ENCODE measurements at places on chromosomes 1 and 21.

- peak; percentile 73 for DNase-seq
Observed at GRCh38 chr1:205484985-205485967, 19.2 kb upstream of the CDK18 start.

- DNase-seq, result no peak
Observed at GRCh38 chr1:204842892-204843291, 27.8 kb upstream of the NFASC start.

DNA sequence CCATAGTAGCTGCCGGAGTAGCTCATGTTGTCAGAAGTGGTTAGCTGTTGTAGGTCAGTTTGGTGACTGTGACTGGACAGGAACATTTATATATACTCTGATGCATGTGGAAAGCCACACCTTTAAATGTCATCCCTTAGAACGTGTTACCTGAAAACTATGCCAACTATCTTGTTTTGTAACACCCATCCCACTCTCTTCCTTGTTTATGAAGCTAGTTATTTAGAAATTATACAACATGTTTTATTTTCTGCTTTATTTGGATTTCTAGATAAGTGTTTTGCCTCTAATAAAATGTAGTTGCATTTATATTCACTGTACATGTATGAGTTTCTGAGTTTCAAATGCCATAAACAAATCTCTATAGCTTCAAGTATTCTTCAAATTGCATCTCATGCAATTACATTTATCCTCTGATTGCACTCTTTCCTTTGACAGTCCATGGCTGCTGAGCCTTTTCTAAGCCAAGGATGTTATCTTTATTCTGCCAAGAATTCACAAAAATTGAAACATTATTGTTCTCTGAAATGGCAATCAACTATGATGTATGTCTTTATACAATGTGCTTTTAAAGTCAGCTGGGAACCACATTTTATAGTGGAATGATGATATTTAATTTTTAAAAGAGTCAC, at the start of gene KRTAP19-7:
KRTAP19-7 (minus strand) TSS at position 51 of the 632 bp plus-strand sequence; CDS start at position 26, 25 bp downstream.
- no peak for DNase-seq

DNA sequence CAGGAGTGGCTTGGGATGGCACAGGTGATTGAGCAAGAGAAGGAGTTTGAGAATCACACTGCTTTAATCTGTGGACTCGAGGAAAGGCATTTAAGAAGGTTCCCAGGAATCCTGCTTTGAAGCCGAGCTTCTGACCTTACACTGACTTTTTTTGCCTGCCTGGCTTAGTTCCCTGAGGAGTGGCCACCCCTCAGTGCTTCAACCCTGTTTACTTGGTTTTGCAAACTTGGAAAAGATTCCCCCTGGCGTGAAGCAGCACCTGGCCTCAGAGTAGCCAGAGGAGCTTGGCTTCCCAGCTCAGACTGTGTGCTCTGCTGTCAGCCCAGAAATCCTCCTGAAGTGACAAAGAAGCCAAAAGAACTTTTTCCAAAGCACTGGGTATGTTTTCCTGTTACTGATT, 48.5 kb upstream of the LDLRAP1 start:
- no peak for DNase-seq

GRCh38 chr1:153617663-153618062, 1.5 kb upstream of the S100A14 start:
- DNase-seq, result no peak

GRCh38 chr1:6162341-6162740, 17.8 kb downstream of the CHD5 start:
- DNase-seq, result no peak

GRCh38 chr1:153343040-153343681, 5.5 kb downstream of the PGLYRP4 start:
- DNase-seq, result peak; percentile 66

GRCh38 chr1:74517599-74518051, 5.2 kb upstream of the LRRC53 start:
- no peak for DNase-seq

GRCh38 chr1:97832481-97832880, 88.4 kb downstream of the DPYD start:
- peak; percentile 53 for DNase-seq

- no peak for DNase-seq
Observed at GRCh38 chr21:28742527-28742926, 250.2 kb downstream of the LTN1 start.

- DNase-seq, result no peak
Observed at GRCh38 chr1:240399381-240399780, 212.6 kb downstream of the GREM2 start.

GRCh38 chr1:18899363-18900049, 2.8 kb downstream of the ALDH4A1 start:
- no peak for DNase-seq

DNA sequence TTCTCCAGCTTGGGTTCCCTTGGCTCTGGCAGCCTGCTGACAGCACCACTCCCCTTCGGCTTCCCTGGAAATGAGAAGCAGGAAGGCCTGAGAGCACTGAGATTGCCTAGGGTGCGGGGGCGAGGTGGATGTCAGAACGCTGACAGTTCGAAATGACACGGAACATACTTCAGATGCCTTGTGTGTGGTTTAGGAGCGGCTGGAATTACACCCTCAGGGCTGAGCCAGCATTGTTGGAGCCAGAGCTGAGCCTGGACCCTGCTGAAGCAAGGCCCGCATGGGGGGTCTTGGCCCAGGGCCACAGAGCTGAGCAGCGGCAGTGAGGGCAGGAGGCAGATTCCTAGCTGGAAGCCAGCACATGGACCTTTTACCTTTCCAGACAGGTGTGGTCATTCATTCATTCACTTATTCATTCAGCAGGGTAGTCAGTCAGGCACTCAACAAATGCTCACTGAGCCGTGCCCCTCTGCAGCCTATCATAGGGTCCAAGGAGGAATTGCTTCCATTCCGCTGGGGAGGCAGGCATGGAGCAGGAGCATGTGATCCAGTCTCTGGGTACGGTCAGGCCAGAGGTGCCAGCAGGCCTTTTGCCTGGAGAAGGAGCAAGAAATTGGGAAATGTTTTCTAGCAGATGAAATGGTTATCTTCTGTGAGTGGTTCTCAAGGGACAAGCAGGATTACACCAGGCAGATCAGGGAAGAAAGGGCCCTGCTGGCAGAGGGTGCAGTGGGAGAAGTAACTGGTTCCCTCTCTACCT, 6.6 kb upstream of the FOXE3 start:
- no peak for DNase-seq

DNA sequence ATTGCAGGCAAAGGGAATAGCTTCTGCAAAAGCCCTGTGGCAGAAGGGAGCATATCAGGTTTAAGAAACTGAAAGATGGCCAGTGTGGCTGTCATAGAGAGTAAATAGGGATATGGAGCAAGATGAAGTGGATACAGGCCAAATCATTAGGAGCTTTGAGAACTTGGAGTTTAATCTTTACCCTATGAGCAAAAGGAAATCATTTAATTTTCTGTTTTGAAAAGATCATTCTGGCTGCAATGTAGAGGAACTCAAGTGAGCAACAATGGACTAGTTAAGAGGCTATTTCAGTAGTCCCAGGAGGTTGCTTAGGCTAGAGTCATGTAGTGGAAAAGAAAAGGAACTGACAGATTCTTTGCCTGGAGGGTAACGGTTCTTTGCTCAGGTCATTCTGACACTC, 47.2 kb downstream of the RAP1A start:
- no peak for DNase-seq

GRCh38 chr1:177640687-177641086, 329.2 kb downstream of the SEC16B start:
- no peak for DNase-seq

GRCh38 chr1:61053226-61053711, 29.1 kb upstream of the NFIA start:
- DNase-seq, result peak; percentile 59

- DNase-seq, result no peak
Observed at GRCh38 chr1:66402194-66402593, 131.8 kb upstream of the SGIP1 start.

DNA sequence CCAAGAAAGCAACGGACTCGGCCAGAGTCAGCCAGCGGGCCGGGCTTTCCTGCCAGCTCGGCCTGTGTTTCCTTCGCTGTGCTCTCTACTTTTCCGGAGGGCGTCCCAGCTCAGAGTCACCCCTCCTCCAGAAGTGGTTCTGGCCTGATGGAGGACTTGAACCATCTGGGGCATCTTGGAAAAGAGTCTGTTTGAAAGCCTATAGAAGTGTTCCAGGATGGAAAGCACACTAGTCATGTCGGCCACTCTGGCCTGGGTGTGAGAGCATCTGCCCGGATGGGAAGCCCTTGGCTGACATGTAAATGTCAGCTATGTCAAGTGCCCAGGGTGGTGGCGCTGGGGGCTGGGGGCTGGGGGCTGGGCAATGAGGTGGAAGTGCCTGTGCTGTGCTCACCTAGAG, 113.4 kb downstream of the DHRS3 start:
- no peak for DNase-seq

GRCh38 chr1:34858901-34859445, 576 bp downstream of the SMIM12 start:
- no peak for DNase-seq

GRCh38 chr1:110190282-110190929, 19.7 kb upstream of the KCNC4 start:
- DNase-seq, result peak; percentile 70

DNA sequence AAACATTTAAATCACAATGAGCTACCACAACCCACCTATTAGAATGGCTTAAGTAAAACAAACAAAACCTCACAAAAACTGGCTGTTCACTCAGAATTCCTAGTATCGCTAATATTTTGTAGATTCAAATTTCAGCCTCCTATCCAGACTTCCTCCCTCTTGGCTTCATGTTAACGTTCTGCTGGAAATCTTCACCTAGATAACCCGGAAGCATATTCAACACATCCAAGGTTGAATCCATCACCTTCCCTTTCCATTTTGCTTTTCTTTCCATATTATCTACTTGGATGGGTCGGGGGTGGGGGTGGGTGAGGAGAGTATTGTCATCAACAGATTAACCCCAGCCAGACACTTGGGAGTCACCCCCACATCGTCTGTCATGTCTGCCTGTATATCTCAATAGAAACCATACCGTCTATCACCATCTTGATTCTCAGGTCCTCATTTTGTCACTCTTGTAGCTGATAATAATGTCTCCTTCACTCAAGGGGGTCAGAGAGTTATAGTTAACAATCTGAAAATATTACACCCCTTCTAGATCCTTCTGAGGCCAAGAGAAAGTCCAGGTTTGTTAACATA, 1.7 kb upstream of the DPH5 start:
- DNase-seq, result no peak

GRCh38 chr1:174946031-174946430, 53.7 kb upstream of the CACYBP start:
- no peak for DNase-seq

DNA sequence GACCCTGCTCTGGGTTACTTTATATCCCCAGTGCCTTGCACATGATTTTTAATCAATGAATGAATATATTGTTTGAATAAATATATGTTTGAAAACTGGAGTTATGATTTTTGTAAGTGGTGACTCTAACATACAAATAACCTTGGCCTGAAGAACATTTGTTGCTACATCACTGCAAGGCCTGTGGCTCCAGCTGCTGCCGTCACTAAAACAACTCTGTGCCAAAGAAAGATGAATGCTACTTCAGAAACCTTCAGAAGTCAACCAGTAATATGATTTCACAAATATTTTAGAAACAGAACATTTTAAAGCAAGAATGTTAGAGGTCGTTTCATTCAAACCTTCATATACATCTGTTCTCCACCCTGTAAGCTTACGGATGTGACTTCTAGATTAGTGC, 60.6 kb upstream of the SEC16B start:
- DNase-seq, result no peak

DNA sequence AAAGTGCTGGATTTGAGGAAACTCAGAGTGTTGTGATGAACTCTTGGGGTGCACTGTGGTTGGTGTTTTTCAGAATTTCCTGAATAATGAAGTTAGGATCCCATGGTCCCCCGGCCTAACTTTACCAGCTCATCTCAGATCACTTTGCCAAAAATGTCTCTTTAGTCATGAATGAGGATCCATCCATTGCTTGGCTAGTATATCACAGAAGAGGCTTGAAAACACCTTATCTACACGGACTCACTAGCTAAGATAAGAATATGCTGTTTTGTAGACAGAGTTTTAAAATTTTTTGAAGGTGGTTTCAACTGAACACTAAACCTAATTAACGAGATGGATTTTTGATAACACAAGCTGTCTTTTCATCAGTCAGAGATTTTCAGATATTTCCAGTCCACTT, 53.8 kb downstream of the IVNS1ABP start:
- DNase-seq, result no peak

GRCh38 chr1:7511381-7511780, 259.7 kb upstream of the VAMP3 start:
- no peak for DNase-seq

- DNase-seq, result no peak
Observed at GRCh38 chr1:87077959-87078639, 163.7 kb downstream of the HS2ST1 start.

- DNase-seq, result no peak
Observed at GRCh38 chr1:33721301-33721815, 142.5 kb upstream of the HMGB4 start.

- no peak for DNase-seq
Observed at GRCh38 chr1:183244466-183244865, 58.4 kb downstream of the LAMC2 start.

DNA sequence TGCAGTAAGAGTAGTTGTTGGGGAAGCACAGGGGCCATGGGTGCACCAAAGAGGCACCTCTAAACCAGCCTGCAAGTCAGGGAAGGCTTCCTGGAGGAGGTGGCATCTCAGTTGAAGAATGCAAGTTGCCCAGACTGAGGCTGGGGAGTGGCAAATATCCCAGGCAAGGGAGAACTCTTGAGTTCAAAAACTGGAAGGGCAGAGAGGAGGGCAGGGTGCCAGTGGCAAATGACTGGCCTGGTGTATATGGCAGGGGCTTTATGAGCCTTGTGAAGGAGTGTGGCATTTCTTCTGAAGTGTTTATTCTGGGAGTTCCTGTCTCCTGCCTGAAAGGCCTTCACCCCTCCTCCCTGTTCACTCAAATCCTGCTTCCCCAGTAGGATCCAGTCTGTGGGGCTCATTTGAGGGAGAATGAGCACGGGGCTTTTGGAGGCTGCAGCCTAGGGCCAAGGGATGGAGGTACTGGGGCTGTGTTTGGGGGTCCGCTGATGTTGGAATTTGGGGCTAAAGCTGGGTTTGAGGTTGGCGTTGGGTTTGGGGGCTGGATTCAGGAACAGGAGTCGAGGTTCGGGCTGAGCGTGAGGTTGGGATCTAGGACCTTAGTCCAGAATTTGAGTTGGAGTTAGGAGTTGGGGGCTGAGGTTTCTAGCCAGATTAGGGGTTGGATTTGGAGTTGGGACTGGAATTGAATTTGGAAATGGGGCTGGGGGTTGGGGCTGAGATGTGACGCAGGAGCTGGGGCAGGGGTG, at the start of gene TMEM125:
TMEM125 (plus strand) TSS at position 357 of the 749 bp plus-strand sequence. CDS start 2,740 bp downstream, outside the sequence.
- peak; percentile 98 for DNase-seq

DNA sequence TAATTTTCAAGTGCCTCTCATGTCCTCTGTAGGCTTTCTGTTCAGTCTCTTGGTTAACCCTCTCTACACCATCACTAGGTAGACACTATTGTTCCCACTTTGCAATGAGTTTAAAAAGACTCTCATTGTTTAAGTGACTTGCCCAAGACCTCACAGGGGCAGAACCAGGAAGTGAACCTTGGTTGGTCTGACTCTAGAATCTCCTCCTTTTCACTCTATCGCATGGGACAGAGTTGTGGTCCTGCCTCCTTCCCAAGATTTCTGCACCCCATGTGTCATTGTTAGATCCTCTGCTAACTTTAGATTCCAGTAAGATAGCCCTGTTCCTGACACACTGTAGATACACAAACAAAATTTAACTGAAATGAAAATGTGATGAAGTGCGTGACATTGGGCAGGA, 481.7 kb upstream of the USP24 start:
- no peak for DNase-seq

- DNase-seq, result no peak
Observed at GRCh38 chr1:192435704-192436103, 118.9 kb downstream of the RGS21 start.

GRCh38 chr1:103145449-103145848, 37.1 kb upstream of the COL11A1 start:
- no peak for DNase-seq

- DNase-seq, result peak; percentile 39
Observed at GRCh38 chr1:187051618-187052232, 223.0 kb downstream of the PLA2G4A start.

All from NCI-H2029 treated with DMSO at 0.1 percent for 48 hours (cell line).